ELR (cell line): ENCODE measurements at places on chromosomes 12 and 14.
A peak's percentile ranks its signal among the peaks of the same experiment; 100 is the strongest.

- peak; percentile 41 for DNase-seq
These were observed 121.9 kb downstream of the SPTSSA start for GRCh38 chr14:34340025-34340625.

GRCh38 chr14:26392498-26392897, 205.3 kb downstream of the NOVA1 start:
- DNase-seq, result no peak

DNA sequence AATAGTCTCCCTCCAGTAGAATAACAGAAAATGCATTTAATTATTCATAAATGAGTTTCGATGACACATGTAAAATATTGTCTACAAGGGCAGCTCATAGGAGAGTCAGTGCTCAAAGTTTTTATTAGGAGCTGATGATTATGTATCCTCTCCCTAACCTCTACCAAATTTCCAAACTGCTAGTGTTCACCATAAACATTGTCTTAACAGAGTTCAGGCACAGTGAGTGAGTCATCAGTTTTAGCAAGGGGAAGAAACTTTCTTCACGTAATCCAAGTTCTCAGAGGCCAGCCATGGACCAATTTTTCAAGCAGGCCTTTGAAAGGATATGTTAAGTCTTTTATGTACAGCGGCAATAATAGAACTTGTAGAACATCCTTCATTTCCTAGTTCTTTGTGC, 649.2 kb upstream of the MIS18BP1 start:
- peak; percentile 5 for DNase-seq

- peak; percentile 9 for DNase-seq
These were observed 645.5 kb downstream of the C12orf50 start for GRCh38 chr12:87383680-87384079.

GRCh38 chr12:124517260-124518050, 50.0 kb downstream of the NCOR2 start:
- DNase-seq, result peak; percentile 38
